ENCODE measurements at places on chromosomes 4 and X.

DNA sequence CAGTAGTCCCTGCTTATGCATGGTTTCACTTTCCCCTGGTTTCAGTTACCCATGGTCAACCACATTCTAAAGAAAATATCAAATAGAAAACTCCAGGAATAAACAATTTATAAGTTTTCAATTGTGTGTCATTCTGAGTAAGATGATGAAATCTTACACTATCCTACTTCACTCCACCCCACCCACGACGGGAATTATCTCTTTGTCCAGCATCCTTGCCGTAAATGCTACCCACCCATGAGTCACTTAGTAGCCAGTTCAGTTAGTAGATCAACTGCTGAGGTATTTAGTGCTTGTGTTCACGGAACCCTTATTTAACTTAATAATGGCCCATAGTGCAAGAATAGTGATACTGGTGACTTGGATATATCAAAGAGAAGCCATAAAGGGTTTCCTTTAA lies 91.4 kb downstream of the KLHL13 start:
- DNase-seq: no peak

- no peak for DNase-seq
Observed at GRCh38 chr4:52069571-52069970, 18.5 kb downstream of the SPATA18 start.

- no peak for DNase-seq
Observed at GRCh38 chr4:74906771-74907170, 26.1 kb upstream of the PARM1 start.

DNA sequence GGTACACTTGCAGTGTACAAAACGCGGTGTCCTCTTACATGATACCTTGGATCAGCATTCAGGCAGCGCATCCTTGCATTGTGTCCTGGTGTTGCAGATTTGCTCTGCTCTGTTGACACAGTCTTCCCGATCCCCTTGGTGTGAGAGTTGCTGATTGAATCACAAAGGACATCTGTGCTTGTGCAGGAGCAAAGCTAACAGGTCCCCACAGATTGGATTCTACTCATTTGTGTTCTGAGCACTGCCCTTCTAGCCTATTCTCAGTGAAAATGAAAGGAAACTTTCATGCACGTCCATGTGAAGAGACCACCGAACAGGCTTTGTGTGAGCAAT lies 171.4 kb downstream of the FRMPD4 start:
- DNase-seq: no peak

- DNase-seq: no peak
Observed at GRCh38 chr4:6905516-6906445, 3.8 kb upstream of the TBC1D14 start.

- DNase-seq: no peak
Observed at GRCh38 chrX:23888887-23889501, 18.7 kb downstream of the APOO start.

- DNase-seq: no peak
Observed at GRCh38 chrX:44484607-44485146, 58.0 kb downstream of the FUNDC1 start.

DNA sequence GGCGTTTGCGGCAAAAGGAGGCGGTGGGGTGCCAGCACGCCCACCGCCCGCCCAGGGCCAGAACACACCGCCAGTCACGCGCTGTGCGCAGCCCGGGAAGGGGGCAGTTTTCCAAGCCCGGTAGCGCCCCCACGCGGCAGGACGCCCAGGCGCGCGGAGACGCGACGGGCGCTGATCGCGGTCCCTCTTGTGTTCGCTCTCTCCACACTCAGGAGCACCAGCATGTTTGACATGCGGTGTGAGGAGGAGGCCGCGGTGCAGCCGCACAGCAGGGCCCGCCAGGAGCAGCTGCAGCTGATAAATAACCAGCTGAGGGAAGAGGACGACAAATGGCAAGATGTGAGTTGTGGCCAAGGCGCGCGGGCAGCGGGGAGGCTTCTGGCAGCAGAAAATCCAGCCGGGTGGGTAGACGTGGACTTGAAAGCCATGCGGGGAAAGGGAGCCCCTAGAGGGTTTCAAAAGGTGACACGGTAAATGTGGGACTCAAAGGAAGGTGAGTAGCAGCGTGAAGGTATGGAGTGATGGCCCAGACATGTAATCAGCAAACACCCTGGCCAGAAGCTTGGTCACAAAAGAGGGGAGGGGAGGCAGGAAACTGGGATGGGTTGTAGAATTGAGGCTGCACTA lies 104.1 kb downstream of the PHOX2B start:
- DNase-seq: no peak
